ENCODE measurements at places on chromosomes 2 and 18. TPM values are rescaled to one million over a fixed set of nuclear protein-coding genes. Genes with fewer than 3 reads are reported as not detected.

The MAP3K19 gene
- polyA plus RNA-seq: 1.2 TPM

The SLC9A4 gene
- 0.08 TPM for polyA plus RNA-seq

The SPHKAP gene
- 1.5 TPM for polyA plus RNA-seq

The ZSWIM2 gene
- not detected for polyA plus RNA-seq

The HOXD12 gene
- polyA plus RNA-seq: not detected

The GRB14 gene
- polyA plus RNA-seq: 66.1 TPM

The DCDC2C gene
- not detected for polyA plus RNA-seq

The PTH2R gene
- 0.42 TPM for polyA plus RNA-seq

The MFF gene
- polyA plus RNA-seq: 124 TPM

The ACMSD gene
- polyA plus RNA-seq: 1.0 TPM

The ASPRV1 gene
- 4.0 TPM for polyA plus RNA-seq

The RNF25 gene
- 36.5 TPM for polyA plus RNA-seq

The RIT2 gene
- not detected for polyA plus RNA-seq

The KLHL30 gene
- polyA plus RNA-seq: 0.09 TPM

- no peak for DNase-seq
Observed at GRCh38 chr2:239164335-239164871, 236.4 kb downstream of the HDAC4 start.

DNA sequence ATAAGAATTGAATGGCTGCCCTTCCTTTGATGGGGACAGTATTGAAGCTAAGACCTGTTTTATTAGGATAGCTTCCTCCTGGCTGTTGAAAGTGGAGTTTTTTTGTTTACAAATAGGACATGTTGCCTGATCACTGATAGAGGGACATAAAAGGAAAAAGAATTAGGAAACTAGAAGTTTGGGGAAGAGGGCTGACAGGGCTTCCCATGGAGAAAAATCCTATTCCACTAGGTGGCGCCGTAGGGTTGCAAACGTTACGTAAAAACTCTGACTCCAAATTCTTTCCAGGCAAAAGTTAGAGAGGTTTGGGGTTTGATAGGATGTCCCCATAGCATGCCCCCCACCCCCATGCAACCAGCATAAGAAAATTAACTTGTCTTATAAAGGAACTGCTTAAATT is 11.1 kb upstream of the RBFA start:
- DNase-seq: no peak

GRCh38 chr2:45982096-45982495 is 315.1 kb upstream of the EPAS1 start:
- no peak for DNase-seq

- DNase-seq: no peak
Observed at GRCh38 chr2:224670203-224670602, 46.0 kb downstream of the CCDC195 start.

GRCh38 chr18:63897072-63897471 is 9.6 kb downstream of the SERPINB2 start:
- no peak for DNase-seq

DNA sequence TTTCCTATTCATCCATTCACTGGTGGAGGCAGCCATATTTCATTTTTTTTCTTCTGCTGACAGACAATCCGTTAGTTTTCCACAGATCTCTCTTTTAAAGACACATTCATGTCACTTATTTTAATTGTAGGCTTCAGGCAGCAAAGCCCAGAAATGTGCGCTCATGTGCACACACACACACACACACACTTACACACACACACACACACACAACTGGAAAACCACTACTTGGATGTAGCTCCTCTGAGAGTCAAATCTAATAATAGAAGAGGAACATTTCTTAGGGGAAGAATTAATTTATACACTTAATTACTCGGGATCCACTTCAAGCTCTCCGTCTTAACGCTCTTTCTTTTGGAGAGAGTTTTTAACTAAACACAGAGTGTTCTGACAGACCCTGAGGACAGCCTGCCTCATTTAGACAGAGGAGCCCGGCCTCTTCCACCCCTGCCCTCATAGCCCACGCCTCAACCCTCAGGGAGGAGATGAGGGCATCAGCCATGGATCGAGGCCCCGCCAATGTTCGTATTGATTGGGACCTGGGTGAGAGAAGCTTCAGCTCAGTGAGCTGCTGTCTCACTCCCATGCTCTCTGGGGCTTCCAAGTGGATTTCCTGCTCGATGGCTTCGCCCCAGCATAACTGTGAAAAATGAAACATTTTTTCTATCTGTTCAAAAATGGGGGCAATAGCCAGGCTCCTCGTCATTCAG is 261.4 kb upstream of the SKOR2 start:
- DNase-seq: no peak

- DNase-seq: no peak
Observed at GRCh38 chr2:28684142-28684858, 67.3 kb upstream of the PPP1CB start.

- no peak for DNase-seq
Observed at GRCh38 chr18:58599106-58599505, 29.8 kb downstream of the ALPK2 start.

GRCh38 chr2:70931376-70932000 is 4.2 kb upstream of the ATP6V1B1 start:
- no peak for DNase-seq

DNA sequence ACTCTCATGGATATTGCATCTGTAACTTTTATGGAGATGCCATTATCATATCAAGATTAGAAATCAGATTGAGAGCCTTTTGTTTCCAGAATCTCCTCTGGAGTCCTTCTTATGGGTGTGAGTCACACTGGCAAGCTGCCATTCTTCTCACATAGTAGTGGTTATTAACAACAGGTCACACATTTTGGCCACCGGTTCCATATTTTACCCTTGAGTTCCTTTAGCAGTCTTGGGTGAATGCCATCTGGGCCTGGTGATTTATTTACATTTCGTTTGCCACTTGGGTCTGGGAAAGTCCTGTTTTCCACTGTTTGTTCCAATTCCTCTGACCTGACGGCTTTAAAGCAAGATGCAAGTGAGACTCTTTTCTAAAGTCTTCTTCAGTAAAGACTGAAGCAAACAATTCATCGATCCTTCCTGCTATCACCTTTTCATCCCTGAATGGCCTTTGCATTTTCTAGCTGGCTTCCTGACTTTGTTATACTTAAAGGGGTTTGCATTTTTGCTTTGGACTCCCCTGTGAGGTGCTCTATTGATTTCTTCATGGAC is 80.5 kb upstream of the CAVIN2 start:
- DNase-seq: peak; percentile 76

DNA sequence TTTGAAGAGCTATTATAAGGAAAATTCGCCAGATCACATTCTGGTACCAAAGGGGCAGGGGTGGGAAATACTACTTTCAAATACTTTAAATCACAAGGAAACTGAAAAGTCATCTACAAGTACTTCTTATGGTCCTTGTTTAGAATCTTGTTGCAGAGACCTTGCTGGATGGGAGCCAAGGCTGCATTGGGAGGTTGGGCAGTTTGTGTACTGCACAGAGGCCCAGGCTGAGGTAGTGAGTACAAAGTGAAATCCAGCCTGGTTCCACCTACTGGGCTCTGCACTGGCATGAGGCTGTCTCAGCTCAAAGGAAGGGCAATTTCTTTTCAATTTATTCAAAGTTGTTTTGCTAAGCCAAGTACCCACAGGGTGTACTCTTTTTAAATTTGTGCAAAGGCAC is 140.3 kb upstream of the DLX2 start:
- DNase-seq: peak; percentile 56

DNA sequence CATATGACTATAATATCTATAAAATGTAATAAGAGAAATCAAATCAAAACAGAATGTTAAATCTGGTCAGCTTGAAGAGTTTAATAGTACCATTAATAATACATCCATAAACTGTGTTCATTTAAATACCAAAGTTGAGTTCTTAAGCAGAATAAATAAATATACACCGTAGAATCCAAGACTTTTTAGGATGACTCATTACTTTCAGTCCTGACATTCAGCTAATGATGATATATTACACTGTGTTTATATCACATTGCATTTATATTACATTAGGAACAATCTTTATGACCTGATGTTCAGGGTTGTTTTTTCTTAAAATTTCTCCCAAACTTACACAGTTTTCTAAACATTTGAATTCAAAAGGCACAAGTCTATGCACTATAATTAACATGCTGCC is 331.3 kb downstream of the SS18 start:
- no peak for DNase-seq

- DNase-seq: no peak
Observed at GRCh38 chr18:939166-939565, 34.5 kb downstream of the ADCYAP1 start.

- DNase-seq: no peak
Observed at GRCh38 chr2:27888790-27889189, 1.4 kb downstream of the RBKS start.

DNA sequence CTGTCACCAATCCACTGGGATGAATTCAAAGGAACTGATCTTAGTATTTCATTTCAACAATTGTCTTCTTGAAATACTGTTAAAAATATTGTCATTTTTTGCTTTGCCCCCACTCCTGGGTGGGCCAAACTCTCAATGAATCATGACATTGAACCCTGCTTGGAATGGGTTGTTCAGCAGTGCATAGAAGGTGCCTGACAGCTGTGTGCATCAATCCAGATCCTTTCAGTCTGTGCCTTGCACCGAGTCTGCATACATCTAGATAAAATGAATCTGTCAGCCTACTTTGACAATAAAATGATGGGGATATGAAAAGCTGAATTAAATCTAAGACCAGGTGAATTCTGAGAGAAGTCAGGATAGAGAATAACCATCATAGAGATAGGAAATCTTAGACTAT is 706.6 kb downstream of the CBLN2 start:
- DNase-seq: no peak

GRCh38 chr2:62208074-62208757 is 12.3 kb downstream of the B3GNT2 start:
- no peak for DNase-seq

DNA sequence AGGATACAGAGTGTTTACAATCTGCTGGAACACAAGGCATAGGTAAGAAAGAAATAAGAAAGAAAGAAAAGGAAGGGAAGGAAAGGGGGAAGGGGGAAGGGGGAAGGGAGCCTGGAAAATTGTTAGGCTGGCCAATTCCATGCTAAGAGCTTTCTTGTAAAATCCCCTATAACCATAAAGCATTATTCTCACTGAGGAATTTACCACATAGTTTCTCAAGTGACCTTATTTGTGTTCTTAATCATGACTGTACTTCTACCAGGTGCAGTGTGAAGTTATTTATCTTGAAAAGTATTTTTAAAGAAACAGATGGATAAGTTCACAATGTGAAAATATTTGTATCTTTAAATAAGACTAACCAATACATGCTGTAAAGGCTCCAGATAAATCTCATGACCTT is 39.2 kb upstream of the KIDINS220 start:
- DNase-seq: no peak

GRCh38 chr18:56770097-56770496 is 118.9 kb downstream of the WDR7 start:
- no peak for DNase-seq

DNA sequence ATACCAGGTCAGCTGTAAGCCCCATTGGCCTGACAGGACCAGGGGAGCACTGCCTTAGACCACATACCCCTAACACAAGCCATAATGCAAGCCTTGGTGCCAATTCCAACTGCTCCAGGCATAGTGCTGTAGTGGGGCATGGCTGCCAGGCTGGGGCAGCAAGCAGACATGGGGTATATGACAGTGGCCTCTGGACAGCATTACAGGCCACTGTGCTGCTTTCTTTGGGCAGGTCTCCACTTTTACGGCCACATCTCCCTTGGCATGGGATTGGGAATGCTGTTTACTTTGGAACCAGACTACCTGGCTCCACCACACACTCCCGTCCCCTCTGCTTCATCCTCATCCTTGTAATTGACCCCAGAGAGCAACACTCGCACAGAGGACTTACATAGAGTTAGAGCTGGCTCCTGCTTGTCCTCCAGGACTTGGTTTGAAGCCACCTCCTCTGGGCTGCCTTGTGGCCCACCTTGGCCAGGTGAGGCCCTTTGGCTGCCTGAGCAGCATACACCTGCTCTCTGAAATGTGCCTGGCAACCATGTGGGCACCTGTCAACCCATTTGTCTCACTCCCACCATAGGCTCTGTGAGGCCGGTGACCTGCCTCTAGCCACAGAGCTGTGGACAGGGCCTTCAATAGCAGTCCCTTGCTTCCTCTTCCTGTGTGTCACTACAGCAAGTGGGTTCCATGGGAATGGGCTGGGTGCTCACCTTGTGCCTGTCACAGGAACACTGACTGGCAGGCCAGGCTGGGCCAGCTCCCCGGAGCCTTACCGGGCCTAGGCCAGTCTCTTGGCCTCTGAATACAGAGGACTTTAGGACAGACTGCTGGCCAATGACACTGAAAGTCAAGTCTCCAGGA is 262.6 kb upstream of the HS6ST1 start:
- DNase-seq: peak; percentile 58

GRCh38 chr2:106159866-106160785 is 34.0 kb downstream of the UXS1 start:
- no peak for DNase-seq

GRCh38 chr2:207334624-207335371 is 169.1 kb upstream of the KLF7 start:
- peak; percentile 34 for DNase-seq

DNA sequence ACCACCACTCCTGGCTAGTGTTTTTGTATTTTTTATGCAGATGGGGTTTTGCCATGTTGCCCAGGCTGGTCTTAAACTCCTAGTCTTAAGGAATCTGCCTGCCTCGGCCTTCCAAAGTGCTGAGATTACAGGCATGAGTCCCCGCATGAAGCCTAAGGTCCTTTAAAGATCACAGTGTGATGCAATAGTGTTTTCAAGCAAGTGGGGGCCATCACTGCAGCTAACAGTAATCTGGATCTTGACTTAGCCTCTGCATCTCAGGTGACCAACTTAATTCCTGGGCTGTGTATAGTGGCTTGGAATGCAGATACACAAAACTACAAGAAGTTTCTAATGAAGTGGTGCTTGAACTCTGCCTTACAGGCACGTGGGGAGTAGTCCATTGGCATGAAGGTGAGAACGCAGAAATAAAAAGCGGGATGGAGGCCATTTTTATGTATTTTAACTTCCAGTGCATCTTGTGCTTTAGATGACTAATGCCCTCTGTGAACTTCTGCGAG is 334.4 kb upstream of the SPRED2 start:
- DNase-seq: no peak

- DNase-seq: no peak
Observed at GRCh38 chr2:60976256-60976850, 41.2 kb upstream of the PEX13 start.

- no peak for DNase-seq
Observed at GRCh38 chr2:229202646-229203045, 68.4 kb downstream of the PID1 start.

GRCh38 chr2:1497122-1497611 is 83.9 kb downstream of the TPO start:
- DNase-seq: no peak

GRCh38 chr18:30920757-30921156 is 121.8 kb downstream of the DSC3 start:
- no peak for DNase-seq

- no peak for DNase-seq
Observed at GRCh38 chr2:146189541-146189940, 1655.3 kb upstream of the ACVR2A start.

- no peak for DNase-seq
Observed at GRCh38 chr18:33755931-33756560, 178.0 kb downstream of the ASXL3 start.

- DNase-seq: no peak
Observed at GRCh38 chr18:34038086-34038485, 186.6 kb downstream of the NOL4 start.
